ENCODE measurements at places on chromosomes 6 and 20. TPM values are rescaled to one million over a fixed set of nuclear protein-coding genes. Genes with fewer than 3 reads are reported as not detected.
A peak's percentile ranks its signal among the peaks of the same experiment; 100 is the strongest.

The PGK2 gene
- total RNA-seq = not detected

The CYP39A1 gene
- not detected for total RNA-seq

The PERP gene
- 26.0 TPM for total RNA-seq

The MYH7B gene
- 0.86 TPM for total RNA-seq

The TNXB gene
- total RNA-seq = 13.1 TPM

DNA sequence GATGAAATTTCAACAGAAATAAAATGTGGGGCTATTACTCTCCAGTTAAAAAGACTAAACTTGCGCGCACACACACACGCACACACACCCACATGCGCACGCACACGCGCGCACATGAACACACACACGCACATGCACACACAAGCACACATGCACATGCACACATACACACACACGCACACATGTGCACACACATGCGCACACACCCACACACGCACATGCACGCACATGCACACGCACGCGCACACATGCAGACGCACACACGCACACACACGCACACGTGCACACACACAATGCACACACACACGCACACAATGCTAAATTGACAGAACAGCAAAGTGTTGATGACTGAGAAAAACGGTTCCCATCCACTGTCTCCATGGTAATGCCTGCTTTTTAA lies 754.1 kb downstream of the CBLN4 start:
- no peak for DNase-seq

GRCh38 chr6:139147628-139148027 lies 12.7 kb downstream of the HECA start:
- no peak for DNase-seq

- DNase-seq = no peak
Observed at GRCh38 chr20:50913690-50914375, 17.4 kb downstream of the ADNP start.

- DNase-seq = no peak
Observed at GRCh38 chr20:831251-831650, 2.3 kb upstream of the FAM110A start.

- DNase-seq = no peak
Observed at GRCh38 chr20:58267389-58268215, 39.1 kb upstream of the ANKRD60 start.

- DNase-seq = no peak
Observed at GRCh38 chr6:141552463-141552862, 580.3 kb upstream of the GJE1 start.

- DNase-seq = no peak
Observed at GRCh38 chr6:134196568-134197193, 121.2 kb downstream of the SGK1 start.

- no peak for DNase-seq
Observed at GRCh38 chr6:139230391-139230840, 61.4 kb downstream of the TXLNB start.

GRCh38 chr6:147268254-147268653 lies 64.0 kb downstream of the STXBP5 start:
- no peak for DNase-seq

GRCh38 chr6:166597711-166598440 lies 11.4 kb upstream of the RAMACL start:
- DNase-seq = peak; percentile 15

DNA sequence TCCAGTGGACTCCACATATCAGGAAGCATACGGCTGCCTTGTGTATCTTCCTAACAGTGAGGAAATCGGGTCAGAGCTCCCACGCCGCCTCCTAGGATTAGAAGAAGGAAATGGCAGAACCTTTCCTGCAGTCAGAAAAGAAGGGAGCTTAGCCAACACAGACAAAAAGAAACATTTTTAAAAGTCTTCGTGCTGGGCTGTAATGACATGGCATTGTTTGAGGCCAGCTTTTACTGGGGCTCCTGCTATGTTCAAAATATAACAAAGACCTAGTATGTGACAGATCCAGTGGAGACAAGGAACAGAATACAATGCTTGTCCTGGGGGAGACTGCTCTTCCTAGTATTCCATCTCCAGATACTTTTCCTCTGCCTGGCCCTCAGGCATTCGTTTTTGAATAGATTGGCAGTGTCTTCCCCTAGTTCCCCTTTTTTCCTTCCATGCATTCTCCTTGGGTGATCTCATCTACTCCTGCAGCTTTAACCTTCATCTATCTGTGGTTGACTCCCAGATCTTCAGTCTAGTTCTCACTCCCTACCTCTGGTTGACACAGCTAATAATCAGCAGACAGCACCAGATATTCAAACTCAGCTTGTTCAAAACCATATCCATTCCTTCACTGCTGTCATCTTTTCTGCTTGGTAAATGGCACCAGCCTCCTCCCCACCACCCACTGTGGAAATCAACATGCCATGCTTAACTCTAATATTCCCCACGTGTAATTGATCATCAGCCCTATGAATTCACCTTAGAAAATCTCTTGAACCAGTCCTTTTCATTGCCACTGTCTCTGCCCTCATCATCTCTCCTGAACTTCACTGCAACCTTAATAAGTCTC lies 94.5 kb upstream of the VSTM2L start:
- no peak for DNase-seq

GRCh38 chr6:157787080-157787479 lies 36.0 kb upstream of the SNX9 start:
- DNase-seq = no peak

DNA sequence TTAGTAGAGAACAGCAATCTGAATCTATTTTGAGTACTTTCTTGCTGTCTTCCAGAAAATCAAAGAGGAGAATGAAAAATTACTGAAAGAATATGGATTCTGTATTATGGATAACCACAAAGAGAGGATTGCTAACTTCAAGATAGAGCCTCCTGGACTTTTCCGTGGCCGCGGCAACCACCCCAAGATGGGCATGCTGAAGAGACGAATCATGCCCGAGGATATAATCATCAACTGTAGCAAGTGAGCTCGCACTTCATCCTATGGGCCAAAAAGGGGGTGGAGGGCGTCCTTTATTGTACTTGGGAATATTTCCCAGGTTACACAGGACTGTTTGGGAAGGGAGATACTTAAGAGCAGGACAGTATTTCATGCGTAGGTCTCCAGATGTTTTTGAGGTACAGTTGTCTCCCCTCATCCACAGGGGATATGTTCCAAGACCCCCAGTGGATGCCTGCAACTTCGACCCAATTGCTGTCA lies 37.3 kb upstream of the PLCG1 start:
- no peak for DNase-seq

- no peak for DNase-seq
Observed at GRCh38 chr20:23608251-23608846, 2.6 kb upstream of the CST9 start.

DNA sequence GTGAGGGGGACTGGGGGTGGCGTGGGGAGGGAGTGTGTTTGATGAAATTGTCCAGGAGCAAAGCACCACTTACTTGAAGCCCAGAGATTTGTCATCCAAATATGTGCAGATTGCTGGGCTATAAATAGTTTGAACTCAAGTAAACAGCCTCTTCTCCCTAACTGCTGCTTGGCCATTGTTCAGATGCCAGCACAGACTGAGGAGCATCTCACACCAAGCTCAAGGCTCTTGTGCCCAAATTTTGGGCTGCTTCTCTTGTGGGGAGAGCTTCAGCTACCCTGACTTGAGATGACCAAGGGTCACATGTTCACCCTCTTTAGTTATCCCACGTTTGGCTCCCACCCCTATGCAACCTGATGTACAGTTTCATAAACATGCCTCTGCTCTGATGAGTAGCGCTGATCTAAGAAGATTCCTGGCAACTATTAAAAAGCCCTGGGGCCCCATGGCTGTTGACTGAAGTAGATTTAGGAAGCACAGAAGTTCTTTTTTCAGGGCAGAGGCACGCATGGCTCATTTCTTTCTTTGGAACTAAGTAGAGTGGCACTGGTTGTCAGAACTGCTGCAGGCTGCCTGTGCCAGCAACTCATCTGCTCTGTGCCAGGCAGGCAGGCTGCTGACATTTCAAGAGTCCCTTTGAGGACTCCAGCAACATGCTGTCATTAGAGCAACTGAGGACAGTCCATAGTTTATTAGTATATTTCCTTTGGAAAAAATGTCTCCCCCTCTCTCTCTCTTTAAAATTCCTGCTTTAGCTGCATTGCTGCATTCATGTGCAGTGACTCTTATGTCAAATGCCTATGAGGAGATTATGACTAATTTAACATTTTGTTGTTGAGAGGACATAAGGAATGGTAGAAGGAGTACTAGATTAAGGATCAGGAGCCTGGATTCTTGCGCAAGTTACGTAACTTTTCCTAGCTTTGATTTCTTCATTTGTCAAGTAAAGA lies 9.6 kb upstream of the PKIG start:
- no peak for DNase-seq

DNA sequence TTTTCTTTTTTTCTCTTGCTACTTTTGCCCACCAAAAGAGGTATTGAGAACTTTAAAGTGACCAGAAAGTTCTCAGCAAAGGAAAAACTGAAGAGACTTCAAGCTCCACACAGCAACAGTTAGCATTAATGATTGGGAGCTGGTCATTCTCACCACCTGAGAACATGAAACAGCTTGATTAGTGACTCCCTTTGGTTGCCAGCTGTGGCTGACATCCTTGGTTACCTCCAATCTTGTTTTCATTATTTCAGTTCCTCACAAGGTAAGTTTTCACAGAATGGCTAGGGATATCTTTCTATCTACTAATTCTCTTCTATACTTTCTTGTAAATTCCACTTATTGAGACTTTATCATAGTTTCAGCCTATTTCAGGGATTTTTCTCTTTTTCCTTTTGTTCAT lies 427.9 kb downstream of the QKI start:
- no peak for DNase-seq

- DNase-seq = no peak
Observed at GRCh38 chr6:147161974-147162495, 42.2 kb upstream of the STXBP5 start.

DNA sequence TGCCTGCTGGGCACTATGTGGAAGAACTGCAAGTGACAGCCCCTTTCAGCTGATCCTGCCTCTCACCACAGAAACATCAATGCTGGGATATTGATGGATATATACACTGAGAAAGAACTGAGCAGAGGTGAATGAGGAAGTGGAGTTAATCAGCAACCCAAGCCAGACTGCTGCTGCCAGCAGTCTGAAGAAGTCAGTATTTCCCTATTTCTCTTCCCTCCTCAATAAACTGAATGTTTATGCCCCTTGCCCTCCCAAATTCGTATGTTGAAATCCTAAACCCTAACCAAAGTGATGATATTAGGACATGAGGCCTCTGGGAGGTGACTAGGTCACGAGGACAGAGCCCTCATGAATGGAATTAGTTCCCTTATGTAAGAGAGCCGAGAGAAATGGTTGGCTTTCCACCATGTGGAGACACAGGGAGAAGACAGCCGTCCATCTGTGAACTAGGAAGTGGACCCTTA lies 76.3 kb downstream of the CDK19 start:
- no peak for DNase-seq
